ENCODE measurements at places on chromosomes 2 and 18.

GRCh38 chr2:45131587-45131986, 122.3 kb upstream of the SIX2 start:
- DNase-seq = no peak

DNA sequence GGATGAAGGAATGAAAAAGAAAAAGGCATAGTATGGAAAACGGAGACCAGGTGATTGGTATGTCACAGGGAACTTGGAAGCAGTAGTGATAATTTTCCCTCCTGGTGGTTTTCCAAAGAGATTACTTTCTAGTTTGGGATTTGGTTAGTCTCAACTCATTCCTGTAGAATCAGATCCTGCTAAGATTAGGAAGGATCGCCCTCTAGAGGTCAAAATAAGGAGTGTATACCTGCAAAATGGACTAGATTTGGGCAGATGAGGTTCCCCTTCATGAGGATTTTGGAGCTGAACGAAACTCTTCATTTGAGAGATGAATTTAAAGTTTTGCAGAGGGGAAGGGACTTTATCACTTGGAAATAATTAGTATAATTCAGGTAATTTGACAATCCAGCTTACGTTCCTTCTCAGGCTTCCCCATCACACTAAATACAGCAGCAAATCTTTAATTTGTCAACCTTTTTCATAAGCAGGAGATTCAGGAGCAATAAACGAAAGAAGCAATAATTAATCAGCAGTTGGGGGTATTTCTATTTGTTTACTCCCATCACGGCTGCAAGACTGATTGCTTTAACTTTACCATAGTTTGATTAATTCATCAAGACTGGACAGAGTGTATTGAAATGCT, 65.2 kb downstream of the CCDC195 start:
- DNase-seq = peak; percentile 29

DNA sequence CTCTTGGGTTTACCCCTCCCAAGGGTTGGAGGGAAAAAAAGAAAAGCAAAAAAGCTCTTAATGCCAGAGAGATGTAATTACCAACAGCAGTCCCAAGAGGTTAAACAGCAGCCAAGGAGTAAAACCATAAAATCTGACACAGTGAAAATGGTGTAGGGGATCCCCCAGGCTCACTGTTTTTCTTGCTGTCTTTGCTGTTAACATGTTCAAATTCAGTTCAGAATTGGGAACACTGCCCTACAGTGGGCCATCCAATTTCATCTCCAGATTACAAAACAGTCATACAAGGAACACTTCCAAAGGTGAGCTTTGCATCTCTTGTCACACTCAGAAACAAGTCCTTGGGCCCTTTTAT, 54.5 kb downstream of the PLEKHM3 start:
- no peak for DNase-seq

- no peak for DNase-seq
Measured at GRCh38 chr18:79753391-79753851, 44.3 kb upstream of the KCNG2 start.

- no peak for DNase-seq
Measured at GRCh38 chr2:122514451-122514996, 759.1 kb downstream of the TSN start.

GRCh38 chr18:49733321-49733720, 80.0 kb downstream of the ACAA2 start:
- no peak for DNase-seq

- DNase-seq = no peak
Measured at GRCh38 chr2:118942031-118942430, at the start of gene MARCO. Gene MARCO (plus strand): TSS chr2:118942194. CDS start chr2:118942301, 107 bp downstream.

DNA sequence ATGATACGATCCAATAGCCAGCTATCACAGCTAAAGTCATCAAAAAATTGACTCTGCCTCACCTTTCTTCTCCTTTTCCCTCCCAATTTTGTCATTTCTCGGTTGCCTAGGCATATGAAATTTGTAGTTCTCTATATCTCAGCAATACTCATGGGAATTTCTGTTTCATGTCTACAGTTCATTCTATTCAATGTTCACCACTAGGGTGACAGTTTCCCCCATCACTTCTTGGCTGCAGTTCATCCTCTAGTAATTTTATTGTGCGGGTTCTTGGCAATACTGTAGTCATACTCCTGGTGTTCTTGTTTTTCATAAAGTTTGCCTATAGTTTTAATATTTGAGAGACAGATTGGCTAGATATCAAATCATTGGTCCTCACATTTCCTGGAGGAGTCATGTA, 872.2 kb upstream of the ID2 start:
- DNase-seq = no peak

DNA sequence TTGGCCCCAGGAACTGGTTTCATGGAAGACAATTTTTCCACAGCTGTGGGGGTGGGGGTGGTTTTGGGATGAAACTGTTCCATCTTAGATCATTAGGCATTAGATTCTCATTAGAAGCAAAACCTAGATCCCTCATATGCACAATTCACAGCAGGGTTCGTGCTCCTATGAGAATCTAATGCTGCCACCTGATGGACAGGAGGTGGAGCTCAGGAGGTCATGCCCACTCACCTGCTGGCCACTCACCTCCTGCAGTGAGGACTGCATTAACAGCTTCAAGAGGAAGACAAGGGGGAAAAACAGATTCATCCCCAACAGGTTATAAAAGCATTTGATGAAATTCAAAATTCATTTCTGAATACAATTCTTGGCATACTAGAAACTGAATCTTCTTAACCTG, 38.5 kb downstream of the THAP4 start:
- DNase-seq = peak; percentile 21

- DNase-seq = no peak
Measured at GRCh38 chr2:189261916-189262315, 82.4 kb upstream of the COL5A2 start.

DNA sequence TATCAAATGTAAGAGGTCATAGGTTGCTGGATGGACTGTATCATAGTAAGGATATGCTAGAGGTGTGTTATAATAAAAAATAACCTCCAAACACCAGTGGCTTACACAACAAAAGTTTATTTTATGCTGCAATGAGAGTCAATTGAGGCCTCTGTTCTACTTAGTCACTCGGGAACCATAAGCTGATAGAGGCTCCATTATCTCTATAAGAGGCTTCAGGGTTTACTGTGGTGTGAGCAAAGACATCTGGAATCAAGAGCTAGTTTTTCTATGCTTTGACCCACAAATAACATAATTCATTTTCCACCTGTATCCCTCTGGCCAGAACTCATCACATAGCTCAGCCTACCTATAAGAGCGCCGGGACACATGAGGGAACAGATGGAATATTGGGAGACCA, 47.5 kb upstream of the NEMP2 start:
- no peak for DNase-seq

DNA sequence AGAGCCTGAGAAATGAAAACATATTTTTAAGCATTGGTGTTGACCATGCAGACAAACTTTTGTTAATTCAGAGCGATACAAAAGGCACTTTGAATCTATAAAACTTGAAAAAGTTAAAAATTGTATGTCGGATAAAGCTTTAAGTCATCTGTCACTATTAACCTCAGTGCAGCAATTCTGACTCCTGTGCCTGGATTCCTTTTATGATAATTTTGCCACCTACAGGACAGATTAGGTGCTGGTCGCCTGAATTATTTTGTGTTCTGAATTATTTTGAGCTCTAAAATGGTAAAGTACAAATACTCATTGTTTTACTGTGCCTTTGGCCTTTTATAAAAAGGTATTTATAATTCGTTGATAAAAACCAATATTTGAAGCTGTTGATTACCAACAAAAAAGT, 19.4 kb upstream of the RNF138 start:
- DNase-seq = peak; percentile 45

DNA sequence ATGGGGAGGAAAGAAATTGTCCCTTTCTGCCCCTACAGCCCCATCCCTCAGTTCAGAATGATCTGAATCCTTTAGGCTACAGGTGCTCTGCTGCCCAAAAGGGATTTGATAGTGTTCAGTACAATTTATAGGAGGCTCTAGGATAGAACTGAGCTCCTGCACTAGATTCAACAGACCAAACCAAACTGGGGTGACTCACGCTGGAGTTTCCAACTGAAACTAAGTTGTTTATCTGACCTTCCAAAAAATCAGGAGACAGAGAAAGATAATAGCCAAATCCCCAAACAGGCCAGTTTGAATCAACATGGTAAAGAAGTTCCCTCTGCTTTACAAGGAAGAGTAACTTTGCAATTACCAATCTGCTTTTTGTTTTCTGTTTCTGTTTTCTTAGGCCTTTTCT, 72.7 kb upstream of the MBOAT2 start:
- no peak for DNase-seq

- DNase-seq = no peak
Measured at GRCh38 chr2:126975671-126976655, 77.3 kb downstream of the TEX51 start.

DNA sequence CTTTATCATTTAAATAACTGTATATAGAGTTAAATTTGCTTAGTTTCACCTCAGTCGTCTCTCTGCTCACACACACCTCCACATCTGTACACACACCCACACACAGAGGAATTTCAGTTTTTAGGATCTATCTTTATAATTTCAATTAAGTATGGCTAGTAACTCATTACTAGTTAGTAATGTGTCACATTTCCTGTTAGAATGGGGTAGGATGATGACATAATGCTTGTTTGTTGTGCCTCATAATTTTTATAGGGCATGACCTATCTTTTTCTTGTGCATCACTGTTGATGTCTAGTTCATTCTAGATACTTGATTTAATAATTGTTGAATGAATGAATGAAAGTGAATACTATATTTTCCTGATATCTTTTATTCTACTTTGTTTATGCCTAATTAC, 108.6 kb downstream of the AGPS start:
- DNase-seq = no peak

GRCh38 chr2:9594366-9595054, 36.3 kb downstream of the YWHAQ start:
- no peak for DNase-seq

DNA sequence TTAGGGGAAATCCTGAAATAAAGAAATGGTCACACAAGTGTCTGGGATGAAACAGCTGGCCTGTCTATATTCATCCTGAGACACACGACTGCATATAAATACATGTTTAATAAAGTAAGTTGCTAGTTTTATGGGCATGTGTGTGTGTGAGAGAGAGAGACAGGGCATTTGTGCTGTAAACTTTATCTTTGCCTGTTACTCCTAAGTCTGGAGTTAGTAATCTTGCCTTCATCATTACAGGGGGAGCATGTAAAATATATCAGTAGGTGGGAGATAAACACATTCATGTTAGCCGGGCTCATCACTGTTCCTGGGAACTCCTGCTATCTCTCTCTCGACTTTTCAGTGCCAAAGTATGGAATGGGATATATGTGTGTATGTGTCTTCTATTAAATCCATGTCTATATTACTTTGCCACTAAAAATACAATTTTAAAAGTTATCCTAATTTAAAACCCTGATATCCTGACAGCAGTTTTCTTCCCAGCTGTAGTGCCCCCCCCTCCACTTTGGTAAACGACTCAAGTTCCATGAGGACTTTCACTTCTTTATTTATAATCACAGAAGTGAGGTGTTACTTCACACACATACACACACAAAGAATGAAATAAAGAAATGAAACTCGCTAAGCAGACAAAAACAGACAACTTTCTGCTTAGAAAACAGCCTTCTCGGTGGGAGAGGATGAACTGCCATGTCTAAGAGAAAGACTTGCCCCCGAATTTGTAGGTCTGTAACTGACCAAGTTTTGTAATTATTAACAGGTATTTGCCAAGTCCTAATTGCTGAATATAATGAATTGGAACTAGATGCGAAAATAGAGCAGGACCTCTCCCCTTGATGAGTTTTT, 947 bp downstream of the ZEB2 start:
- peak; percentile 51 for DNase-seq

- no peak for DNase-seq
Measured at GRCh38 chr2:132252191-132252893, 90.6 kb upstream of the ANKRD30BL start.

GRCh38 chr2:205043285-205043684, 498.0 kb downstream of the PARD3B start:
- no peak for DNase-seq

DNA sequence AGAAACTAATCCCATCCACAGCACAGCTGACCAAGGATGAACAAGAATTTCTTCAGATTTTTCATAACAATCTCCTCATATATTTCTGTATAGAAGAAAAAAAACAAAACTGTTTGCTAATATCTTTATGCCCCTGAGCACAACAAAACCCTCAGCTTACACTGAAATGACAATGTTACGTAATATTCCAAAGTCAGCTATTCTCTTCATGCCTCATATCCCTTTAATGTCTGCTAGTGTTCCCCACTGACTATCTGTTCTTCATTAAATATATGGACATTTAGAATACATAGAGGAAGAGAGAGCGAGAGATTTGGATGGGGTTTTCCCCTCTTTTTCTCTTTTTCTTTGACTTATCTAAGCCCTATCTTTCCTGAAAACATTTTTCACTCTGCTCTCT, 87.9 kb upstream of the GULP1 start:
- no peak for DNase-seq

GRCh38 chr2:149994057-149994728, 406.6 kb upstream of the MMADHC start:
- no peak for DNase-seq

GRCh38 chr2:64439194-64439593, 14.8 kb upstream of the LGALSL start:
- DNase-seq = no peak

- no peak for DNase-seq
Measured at GRCh38 chr2:111967018-111967417, 68.6 kb downstream of the MERTK start.

- no peak for DNase-seq
Measured at GRCh38 chr18:34098109-34098508, 126.6 kb downstream of the NOL4 start.

GRCh38 chr2:195639959-195640358, 17.1 kb upstream of the SLC39A10 start:
- DNase-seq = no peak

DNA sequence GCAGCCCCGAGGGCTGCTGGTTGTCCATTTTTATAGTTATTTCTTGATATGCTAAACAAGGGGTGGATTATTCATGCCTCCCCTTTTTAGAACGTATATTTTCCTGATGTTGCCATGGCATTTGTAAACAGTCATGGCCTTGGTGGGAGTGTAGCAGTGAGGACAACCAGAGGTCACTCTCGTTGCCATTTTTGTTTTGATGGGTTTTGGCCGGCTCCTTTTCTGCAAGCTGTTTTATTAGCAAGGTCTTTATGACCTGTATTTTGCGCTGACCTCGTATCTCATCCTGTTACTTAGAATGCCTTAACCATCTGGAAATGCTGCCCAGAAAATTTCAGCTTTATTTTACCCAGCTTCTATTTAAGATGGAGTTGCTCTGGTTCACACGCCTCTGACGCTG, 825.8 kb upstream of the CDH2 start:
- DNase-seq = no peak

All from K562 (cell line).